ENCODE measurements at places on chromosomes 3 and 15.

GRCh38 chr3:70855149-70855548 is 542.7 kb upstream of the MDFIC2 start:
- DNase-seq = no peak

GRCh38 chr3:169118666-169119370 is 544.7 kb downstream of the MECOM start:
- DNase-seq = no peak

GRCh38 chr3:39146611-39147591 is 6.5 kb downstream of the CSRNP1 start:
- peak; percentile 79 for DNase-seq

DNA sequence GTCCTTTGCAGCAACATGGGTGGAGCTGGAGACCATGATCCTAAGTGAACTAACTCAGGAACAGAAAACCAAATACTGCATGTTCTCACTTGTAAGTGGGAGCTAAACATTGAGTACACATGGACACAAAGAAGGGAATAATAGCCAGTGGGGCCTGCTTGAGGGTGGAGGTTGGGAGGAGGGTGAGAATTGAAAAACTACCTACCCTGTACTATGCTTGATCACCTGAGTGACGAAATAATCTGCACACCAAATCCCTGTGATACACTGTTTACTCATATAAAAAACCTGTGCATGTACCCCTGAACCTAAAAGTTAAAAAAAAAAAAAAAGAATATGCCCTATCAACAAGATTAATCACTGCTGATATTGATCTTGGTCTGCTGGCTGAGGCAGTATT is 58.7 kb upstream of the ADAMTSL3 start:
- no peak for DNase-seq

DNA sequence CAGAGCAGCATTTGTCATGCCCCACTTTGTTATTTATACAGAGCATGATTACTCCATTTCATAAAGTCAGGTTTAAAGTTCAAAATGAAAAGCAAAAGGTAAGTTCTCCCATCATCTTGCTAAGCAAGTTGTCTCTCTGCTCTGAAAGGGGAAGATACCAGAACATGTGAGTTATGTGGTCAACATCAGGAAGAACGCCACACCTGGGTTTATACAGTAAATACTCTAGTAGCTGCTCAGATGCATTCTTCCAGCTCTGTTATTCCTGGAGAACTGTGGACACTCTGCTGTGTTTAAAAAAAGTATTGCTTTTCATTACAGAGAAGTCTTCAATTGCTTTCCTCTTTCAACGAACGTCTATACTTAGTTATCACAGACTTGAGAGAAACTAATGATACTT is 145.7 kb downstream of the PLCL2 start:
- no peak for DNase-seq

DNA sequence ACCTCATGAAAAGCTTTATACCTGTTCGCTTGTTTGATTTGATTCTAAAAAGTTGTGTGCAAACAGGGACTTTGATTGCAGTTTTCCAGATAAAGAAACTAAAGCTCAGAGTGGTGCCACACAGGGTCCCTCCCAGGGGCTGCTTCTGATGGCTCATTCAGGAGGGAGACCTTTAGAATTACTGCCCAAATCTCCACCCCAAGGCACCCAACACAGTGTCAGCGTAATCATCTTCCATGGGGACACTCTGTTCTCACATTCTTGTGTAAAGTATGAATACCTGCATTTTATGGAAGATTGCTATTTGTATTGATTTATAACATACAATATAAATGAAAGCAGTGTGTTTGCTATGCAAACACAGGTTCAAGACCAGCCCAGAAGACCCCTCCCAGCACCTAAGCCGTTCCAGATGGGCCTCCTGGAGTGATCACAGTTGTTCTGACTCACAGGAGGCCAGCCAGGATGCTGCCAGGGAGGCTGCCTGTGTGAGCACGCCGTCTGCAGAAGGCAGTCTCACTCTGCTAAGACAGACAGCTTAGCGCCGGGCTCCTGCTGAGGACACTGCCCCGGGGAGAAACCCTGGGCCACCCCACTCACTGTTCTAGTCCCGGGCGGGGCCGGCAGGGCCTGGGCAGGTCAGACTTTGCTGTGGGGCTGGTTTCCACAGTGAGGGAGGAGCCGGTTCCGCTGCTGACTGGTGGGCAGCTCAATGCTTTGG is 185.6 kb downstream of the FAM43A start:
- DNase-seq = peak; percentile 64
